ENCODE measurements at places on chromosomes 6 and 20.

- peak; percentile 63 for DNase-seq
Measured at GRCh38 chr20:9617940-9618339, 103.5 kb downstream of the LAMP5 start.

DNA sequence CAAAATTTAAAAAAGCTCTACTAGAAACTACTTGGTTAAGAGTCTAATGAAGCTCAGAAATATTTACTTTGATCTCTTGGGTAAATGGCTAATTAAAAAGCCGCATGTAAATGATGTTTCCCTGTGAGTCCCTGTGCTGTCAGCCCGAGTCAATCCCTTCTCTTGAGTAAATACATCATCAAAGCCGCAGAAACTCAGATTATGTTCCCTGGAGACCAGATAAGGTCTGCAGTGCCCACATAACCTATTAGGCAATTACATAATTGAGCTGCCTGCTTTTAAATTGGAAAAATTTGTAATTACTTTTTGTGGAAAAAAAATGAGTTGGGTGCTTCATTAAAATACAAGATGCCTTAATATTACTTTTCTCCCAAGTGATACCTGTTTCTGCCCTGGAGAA, 83.1 kb downstream of the KIZ start:
- no peak for DNase-seq

DNA sequence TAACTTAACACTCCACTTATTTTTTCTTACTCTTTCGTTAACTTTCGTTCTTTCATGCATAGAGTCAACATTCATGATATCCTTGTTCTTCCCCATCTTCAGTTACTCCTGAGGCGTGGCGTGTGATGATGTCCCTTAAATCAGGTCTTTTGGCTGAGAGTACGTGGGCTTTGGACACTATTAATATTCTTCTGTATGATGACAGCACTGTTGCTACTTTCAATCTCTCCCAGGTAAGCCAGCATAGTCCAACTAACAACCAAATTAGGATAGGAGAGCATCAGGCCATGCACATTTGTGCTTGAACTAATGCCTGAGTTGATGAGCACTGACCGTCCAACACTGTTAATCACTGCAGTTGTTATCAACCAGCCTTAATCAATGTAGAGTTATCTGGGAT, 119.6 kb downstream of the TMEM242 start:
- DNase-seq: no peak

GRCh38 chr6:156925718-156926607, 148.8 kb downstream of the ARID1B start:
- peak; percentile 12 for DNase-seq

DNA sequence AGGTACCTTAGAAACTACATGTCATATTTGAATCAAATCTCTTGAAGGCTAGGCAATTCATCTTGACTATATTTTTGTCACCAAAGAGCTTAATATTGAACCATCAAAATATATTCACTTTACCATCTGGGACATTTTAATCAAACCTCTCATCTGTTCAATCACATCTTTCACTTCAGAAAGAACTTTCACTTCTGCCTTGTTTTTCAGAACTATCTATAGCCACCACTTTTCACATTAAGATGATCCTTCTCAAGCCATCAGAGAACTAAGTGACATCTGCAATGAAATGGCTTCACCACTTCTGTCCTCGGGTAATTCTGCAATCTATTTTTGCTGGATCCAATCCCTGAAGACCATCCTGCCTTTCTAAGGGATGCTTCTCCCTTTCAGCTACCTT, 57.8 kb downstream of the OR2B2 start:
- no peak for DNase-seq

DNA sequence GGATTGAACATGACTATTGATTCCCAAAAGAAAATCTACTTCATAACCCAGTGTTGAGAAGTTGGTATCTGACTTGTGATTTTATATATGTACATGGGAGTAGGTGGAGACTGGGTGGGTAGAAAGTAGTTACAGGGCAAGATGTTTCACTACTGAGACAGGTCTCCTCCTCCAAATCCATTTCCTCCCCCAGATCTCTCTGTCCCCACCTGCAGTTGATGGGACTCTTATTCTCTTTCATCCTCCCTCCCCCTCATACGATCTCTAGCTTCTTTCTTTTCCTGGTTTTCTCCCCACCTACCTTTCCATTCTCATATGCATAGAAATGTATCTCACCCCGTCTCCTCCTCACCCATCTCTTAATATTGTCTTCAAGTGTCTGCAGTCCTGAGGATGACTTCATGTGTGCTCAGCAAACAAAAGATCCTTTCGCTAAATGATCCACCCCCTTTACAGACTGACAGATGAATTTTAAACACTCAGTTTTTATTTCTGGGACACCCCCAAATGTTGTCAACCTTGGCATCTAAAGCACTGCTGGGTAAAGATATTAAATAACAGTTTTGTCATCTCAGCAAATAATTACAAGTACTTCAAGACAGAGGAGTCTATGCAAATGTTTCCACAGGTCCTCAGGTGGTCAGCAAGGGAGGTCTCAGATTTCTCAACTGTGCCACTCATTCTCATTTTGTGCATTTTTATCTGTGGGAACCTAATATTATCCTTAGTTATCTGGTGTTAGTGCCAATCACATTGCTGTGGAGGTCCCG, 18.7 kb upstream of the HECA start:
- DNase-seq: no peak

- DNase-seq: no peak
Measured at GRCh38 chr6:169489563-169490245, 212.1 kb downstream of the WDR27 start.

GRCh38 chr6:38436726-38437465, 202.8 kb downstream of the BTBD9 start:
- peak; percentile 70 for DNase-seq

Data from MCF 10A (cell line).